ENCODE measurements at places on chromosomes 4 and X.

DNA sequence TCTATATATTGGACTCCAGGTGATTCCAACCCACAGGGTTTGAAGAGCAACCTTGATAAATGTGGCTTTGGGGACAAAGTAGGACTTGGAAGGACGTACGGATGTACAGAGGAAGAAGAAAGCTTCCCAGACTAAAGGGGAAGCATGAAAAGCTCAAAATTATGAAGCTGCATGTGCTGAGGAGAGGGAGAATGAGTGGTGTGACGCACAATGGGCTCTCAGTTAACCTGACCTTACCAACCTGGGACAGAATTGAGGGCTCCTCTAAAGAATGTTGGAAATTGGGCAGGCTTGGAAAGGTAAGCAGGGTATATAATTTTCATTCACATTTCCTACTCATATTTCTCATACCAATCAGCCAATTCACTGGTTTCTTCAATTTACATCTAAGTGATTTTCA is 10.5 kb upstream of the TIGD2 start:
- DNase-seq = no peak

DNA sequence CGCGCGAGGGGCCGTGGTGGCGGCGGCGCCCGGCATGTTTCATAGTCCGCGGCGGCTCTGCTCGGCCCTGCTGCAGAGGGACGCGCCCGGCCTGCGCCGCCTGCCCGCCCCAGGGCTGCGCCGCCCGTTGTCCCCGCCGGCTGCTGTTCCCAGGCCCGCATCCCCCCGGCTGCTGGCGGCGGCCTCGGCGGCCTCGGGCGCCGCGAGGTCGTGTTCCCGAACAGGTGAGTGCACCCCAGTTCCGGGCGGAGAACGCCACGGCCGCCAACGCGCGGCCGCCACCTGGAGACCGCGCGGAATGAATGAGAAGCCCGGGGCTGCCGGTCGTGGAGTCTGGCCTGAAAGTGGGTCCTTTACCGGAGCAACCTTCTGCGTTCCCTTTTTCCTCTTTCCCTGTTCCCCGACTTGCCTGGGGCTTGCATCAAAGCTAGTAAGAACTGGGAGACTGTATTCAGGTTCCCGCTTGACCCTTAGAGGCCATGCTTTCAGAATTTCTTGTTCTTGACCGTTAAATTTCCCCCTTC is 429 bp downstream of the NOCT start:
- peak; percentile 51 for DNase-seq

DNA sequence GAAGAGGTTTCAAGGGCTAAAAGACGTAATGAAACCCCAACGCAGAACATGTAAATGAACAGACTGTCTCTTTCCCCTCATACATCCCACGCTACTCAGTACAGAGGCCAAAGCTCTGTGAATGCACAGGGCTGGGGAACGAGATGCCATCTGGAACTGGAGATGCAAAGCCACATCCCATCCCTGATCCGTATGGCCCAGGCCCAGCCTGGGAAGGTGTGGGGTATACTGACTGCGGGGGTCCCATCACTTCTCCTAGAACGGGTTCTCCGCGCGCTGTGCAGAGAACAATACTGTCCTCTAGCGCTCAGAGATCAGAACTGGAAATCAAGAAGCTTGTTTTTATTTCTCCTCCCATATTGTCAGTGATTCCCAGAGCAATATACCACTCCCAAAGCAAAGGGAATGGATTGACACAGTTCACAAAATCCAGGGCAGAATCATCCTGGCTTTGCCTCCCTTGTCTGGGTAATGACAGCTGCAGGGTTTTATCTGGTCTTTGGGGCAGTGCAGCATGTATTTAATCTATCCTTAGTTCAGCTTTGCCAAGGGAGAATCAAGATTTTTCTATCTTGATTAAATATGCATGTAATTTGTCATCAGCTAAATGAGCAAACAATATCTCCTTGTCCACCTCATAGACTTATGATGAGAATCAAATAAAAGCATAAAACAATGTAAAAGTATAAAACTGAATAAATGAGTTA is 47.3 kb upstream of the TLR3 start:
- DNase-seq = peak; percentile 76

GRCh38 chr4:36133658-36134057 is 110.7 kb downstream of the ARAP2 start:
- DNase-seq = no peak

GRCh38 chrX:107934262-107934661 is 47.9 kb downstream of the TEX13B start:
- no peak for DNase-seq

DNA sequence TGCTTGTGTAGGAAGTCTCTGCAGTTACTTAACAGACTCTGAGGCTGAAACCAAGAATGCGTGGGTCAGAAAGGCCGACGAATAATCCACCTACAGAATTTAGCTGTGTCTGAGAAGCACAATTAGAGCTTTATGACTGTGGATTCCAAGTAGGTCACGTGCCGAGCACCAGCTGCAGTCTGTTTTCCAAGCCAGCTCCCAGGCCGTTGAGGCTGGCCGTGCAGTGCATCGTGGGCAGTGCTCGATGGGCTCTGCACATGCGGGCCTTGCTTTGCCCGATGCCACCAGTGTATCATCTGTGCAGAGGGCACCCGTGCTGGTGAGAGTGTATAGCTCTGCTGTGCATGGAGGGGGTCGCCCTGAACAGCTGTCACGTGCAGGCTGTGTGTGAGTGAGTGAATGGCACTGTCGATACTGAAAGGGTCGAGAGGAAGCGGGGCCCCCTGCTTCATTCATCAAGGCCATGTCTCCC is 67.5 kb upstream of the CLDN34 start:
- peak; percentile 33 for DNase-seq

GRCh38 chr4:157514711-157515110 is 294.2 kb downstream of the GRIA2 start:
- no peak for DNase-seq

DNA sequence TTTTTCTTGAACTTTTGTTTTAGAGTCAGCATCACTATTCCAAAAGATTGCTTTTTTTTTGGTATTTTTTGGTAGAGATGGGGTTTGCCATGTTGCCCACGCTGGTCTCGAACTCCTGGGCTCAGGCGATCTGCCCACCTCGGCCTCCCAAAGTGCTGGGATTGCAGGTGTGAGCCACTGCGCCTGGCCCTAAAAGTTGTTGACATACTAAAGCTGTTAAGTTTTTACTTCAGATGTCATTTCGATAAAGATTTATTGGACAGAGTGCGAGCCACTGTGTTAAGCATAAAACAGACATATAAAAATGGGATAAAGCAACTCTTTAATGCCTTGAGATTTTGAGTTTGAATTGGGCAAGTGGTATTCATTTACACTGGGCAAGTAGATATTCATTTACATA is 28.3 kb downstream of the USO1 start:
- no peak for DNase-seq

GRCh38 chr4:33357121-33357520 is 2637.0 kb downstream of the PCDH7 start:
- no peak for DNase-seq
